ENCODE measurements at places on chromosomes 5 and 9. TPM values are rescaled to one million over a fixed set of nuclear protein-coding genes. Genes with fewer than 3 reads are reported as not detected.

- H3K4me3 ChIP-seq: no peak overlapping the region
- no peak overlapping the region for H3K27ac ChIP-seq
- H3K4me1 ChIP-seq: peaks cover 2% of the 10 kb centered on the region
- no peaks in the 10 kb centered on the region for H3K27me3 ChIP-seq
- no peaks in the 10 kb centered on the region for H3K36me3 ChIP-seq
- DNase-seq: no peak
Measured at GRCh38 chr9:108845947-108846346, 9.8 kb downstream of the ACTL7B start.

DNA sequence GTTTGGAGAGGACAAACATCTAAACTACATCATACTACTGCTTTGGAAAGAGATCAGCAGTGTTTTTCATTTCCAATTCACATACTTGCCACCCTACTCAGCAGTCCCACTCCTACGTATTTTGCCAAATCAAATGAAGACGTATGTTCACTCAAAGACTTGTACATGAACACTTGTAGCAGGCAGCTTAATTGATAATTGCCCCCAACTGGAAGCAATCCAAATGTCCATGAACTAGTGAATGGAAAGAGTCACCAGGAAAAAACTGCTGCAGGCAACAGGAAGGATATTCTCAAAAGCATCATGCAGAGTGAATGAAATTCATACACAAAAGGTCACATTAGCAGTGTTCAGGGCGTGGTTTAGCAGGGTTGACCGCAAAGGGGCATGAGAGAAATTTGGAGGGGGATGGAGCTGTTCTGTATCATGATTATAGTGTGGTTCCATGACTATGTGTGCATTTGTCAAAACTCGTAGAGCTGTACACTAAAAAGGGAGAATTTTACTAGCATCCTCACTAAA, 38.8 kb downstream of the PAEP start:
- no peaks in the 10 kb centered on the region for H3K36me3 ChIP-seq
- H3K27ac ChIP-seq: no peak overlapping the region
- no peak for DNase-seq
- H3K4me1 ChIP-seq: peaks cover 17% of the 10 kb centered on the region

DNA sequence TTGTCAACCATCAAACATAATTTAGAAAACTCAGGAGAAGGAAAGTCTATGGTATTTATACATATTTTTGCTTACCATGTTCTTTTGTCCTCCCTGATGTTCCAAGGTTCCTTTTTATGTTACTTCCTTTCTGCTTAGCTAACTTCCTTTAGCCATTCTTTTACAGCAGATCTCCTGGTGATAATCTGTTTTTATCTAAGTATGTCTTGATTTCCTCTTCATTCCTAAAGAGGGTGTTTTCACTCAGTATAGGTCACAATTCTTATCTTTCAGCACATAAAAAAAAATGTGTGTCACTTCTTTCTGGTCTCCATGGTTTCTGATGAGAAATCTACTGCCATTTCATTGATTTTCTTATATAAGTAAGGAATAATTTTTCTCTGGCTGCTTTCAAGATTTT, 384.4 kb upstream of the PDE4D start:
- no peaks in the 10 kb centered on the region for H3K27me3 ChIP-seq
- no peak for DNase-seq
- no peaks in the 10 kb centered on the region for H3K36me3 ChIP-seq
- no peaks in the 10 kb centered on the region for H3K4me1 ChIP-seq
- no peak overlapping the region for H3K27ac ChIP-seq
- no peak overlapping the region for H3K4me3 ChIP-seq

- no peaks in the 10 kb centered on the region for H3K27me3 ChIP-seq
- H3K27ac ChIP-seq: no peak overlapping the region
- peaks cover 8% of the 10 kb centered on the region for H3K4me1 ChIP-seq
- DNase-seq: no peak
- H3K4me3 ChIP-seq: no peak overlapping the region
Measured at GRCh38 chr5:154278908-154279307, 88.4 kb downstream of the GALNT10 start.

DNA sequence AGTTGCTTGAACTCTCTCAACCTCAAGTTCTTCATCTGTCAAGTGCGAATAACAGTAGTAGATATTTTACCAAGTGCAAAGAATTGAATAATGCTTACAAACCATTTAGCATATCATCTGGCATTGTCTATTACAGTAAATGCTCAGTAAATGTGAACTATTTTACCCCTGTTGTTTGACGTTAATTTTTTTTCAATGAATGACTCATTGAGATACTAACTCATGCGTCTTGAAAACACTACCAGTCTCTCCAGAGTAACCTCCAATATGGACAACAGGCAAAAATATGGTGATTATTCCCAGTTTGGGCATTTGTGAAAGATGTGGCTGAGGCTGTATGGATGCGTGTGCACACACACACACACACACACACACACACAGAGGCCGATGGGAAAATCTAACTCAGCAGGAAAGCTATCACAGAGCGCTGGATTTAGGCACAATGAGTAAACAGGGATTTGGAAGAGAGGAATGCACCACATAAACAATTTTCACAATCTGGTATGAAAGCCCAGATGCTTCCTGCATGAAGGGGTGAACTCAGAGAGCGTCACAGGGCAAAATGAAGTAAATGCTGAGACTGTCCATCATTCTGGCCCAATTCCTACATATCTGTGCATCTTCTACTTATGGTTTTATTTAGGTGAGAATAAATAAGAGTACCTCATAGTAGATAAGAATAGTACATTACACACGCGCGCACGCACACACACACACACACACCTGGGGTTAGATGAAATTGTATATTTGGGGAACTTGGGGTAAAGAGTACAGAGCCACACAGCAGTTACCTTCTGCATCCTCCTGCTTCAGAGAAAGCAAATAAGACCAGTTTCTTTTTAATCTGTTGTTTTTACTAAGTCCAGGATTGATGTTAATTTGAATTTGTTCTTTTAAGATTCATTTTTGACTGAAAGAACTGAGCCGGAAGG, 128.7 kb downstream of the PALM2AKAP2 start:
- no peak for DNase-seq
- H3K27ac ChIP-seq: peak overlapping the region; percentile 76
- H3K36me3 ChIP-seq: no peaks in the 10 kb centered on the region
- no peaks in the 10 kb centered on the region for H3K27me3 ChIP-seq

GRCh38 chr5:127192836-127193338, 97.7 kb upstream of the MEGF10 start:
- H3K4me3 ChIP-seq: no peak overlapping the region
- H3K27me3 ChIP-seq: no peaks in the 10 kb centered on the region
- DNase-seq: no peak
- H3K4me1 ChIP-seq: no peaks in the 10 kb centered on the region

GRCh38 chr5:103031607-103032006, 88.3 kb downstream of the GIN1 start:
- no peak overlapping the region for H3K27ac ChIP-seq
- no peaks in the 10 kb centered on the region for H3K4me1 ChIP-seq
- no peak for DNase-seq
- no peaks in the 10 kb centered on the region for H3K27me3 ChIP-seq

GRCh38 chr5:94440015-94440414, 178.4 kb downstream of the KIAA0825 start:
- no peaks in the 10 kb centered on the region for H3K4me1 ChIP-seq
- no peak for DNase-seq
- no peak overlapping the region for H3K27ac ChIP-seq
- no peak overlapping the region for H3K4me3 ChIP-seq
- H3K36me3 ChIP-seq: no peaks in the 10 kb centered on the region

DNA sequence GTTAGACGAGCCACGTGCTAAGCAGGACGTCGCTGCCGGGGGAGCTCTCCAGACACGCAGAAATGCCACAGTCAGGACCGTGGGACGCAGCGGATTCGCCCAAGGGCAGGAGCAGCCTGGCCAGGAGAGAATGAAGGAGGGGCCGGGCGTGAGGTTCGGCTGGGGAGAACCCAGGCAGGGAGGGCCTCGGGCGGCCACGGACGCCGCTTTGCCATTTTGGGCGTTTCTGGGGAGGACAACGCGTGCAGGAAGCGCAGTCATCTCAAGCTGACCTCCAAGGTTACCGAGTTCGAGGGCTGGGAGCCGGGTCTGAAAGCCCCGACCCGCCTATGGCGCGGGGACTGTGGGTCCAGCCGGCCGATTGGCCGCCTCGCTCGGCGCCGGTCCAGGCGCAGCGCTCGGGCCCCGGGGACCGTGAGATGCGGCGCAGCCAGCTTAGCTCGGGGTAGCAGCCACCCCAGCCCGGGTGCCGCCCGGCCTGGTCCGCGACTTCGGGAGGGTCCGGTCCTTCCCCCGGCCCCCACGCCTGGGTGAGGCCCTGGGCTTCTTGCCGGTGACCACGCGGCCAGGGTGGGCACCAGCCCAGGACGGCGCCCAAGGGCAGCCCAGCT, 760 bp upstream of the MAN1B1 start:
- peak; percentile 69 for DNase-seq
- H3K4me1 ChIP-seq: peaks cover 23% of the 10 kb centered on the region
- peaks cover 5% of the 10 kb centered on the region for H3K36me3 ChIP-seq
- no peaks in the 10 kb centered on the region for H3K27me3 ChIP-seq

- no peaks in the 10 kb centered on the region for H3K27me3 ChIP-seq
- no peak overlapping the region for H3K4me3 ChIP-seq
- DNase-seq: no peak
- H3K36me3 ChIP-seq: no peaks in the 10 kb centered on the region
- H3K27ac ChIP-seq: no peak overlapping the region
Measured at GRCh38 chr9:124493794-124494479, 13.3 kb downstream of the NR5A1 start.

DNA sequence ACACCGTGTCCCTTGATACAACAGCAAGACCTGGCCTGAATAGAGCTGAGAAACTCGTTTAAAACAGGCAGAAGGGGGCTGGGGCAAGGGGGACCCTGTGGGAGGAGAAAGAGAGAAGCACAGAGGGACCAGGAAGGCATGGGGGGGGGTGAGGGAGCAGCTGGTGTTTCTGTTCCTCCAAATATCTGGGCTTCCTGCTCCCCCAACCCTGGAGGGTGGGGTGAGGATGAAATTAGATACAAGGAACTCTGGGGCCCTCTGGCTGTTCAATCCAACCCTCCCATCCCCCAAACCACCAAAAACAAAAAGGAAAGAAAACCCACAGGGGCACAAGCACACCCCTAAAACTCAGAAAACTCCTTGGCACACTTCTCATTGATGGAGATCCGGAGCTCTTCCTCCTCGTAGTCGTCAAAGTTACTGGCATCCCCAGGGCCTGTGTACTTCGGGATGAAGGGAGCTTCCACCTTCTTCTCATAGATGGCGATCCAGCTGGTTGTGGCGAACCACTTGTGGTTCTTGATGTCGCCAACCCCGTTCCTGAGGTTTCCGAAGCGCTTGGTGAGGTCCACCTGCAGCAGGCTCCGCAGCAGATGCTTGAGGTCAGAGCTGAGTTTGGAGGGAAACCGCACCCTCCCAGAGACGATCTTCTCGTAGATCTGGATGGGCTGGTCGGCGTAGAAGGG, 1.1 kb downstream of the PRKACG start:
- no peaks in the 10 kb centered on the region for H3K4me1 ChIP-seq
- H3K27me3 ChIP-seq: no peaks in the 10 kb centered on the region

- no peaks in the 10 kb centered on the region for H3K36me3 ChIP-seq
- H3K4me3 ChIP-seq: no peak overlapping the region
- DNase-seq: no peak
- peak overlapping the region; percentile 5 for H3K27ac ChIP-seq
- peaks cover 13% of the 10 kb centered on the region for H3K4me1 ChIP-seq
- no peaks in the 10 kb centered on the region for H3K27me3 ChIP-seq
Measured at GRCh38 chr9:16553869-16554540, 316.5 kb downstream of the BNC2 start.

GRCh38 chr9:18543406-18544192, 69.6 kb downstream of the ADAMTSL1 start:
- no peak for DNase-seq
- H3K4me3 ChIP-seq: no peak overlapping the region
- H3K36me3 ChIP-seq: no peaks in the 10 kb centered on the region
- H3K27me3 ChIP-seq: no peaks in the 10 kb centered on the region
- H3K27ac ChIP-seq: no peak overlapping the region

- peaks cover 16% of the 10 kb centered on the region for H3K4me1 ChIP-seq
- DNase-seq: peak; percentile 54
- no peaks in the 10 kb centered on the region for H3K27me3 ChIP-seq
Measured at GRCh38 chr9:128724744-128725211, 851 bp upstream of the ZDHHC12 start.

DNA sequence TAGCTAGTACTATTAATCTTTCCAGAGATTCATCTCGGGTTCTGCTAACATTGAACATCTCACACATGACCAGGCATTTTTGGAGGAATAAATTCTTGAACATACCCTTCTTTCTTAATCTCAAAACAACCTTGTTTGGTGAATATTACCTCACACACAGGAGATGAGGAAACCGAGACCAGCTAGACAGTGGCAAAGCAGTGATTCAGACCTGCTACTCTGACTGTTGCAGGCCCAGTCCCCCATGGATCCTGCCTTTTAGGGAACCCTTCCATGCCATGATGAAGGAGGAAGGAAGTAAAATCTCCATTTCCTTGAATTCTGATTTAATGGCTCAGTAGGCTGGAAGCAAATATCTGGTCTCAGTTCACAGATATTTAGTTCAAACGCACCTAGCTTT, 2.6 kb downstream of the PCSK5 start:
- no peaks in the 10 kb centered on the region for H3K27me3 ChIP-seq
- no peak for DNase-seq
- H3K4me3 ChIP-seq: no peak overlapping the region
- peaks cover 4% of the 10 kb centered on the region for H3K4me1 ChIP-seq
- no peak overlapping the region for H3K27ac ChIP-seq

- peak overlapping the region; percentile 64 for H3K4me3 ChIP-seq
- DNase-seq: no peak
- no peaks in the 10 kb centered on the region for H3K36me3 ChIP-seq
- H3K4me1 ChIP-seq: peaks cover 14% of the 10 kb centered on the region
Measured at GRCh38 chr5:40682154-40683017, 2.7 kb downstream of the PTGER4 start.

- no peak for DNase-seq
- no peak overlapping the region for H3K4me3 ChIP-seq
- H3K27ac ChIP-seq: no peak overlapping the region
Measured at GRCh38 chr5:124252747-124253146, 493.7 kb downstream of the ZNF608 start.

- DNase-seq: peak; percentile 82
- no peaks in the 10 kb centered on the region for H3K27me3 ChIP-seq
- H3K27ac ChIP-seq: peak overlapping the region; percentile 96
- H3K36me3 ChIP-seq: peaks cover 32% of the 10 kb centered on the region
- H3K4me3 ChIP-seq: no peak overlapping the region
Measured at GRCh38 chr5:172772112-172772906, 1.3 kb upstream of the DUSP1 start.

DMRT3 gene
- total RNA-seq: 2.5 TPM

PITX1 gene
- 0.13 TPM for total RNA-seq

STXBP1 gene
- 139 TPM for total RNA-seq

GARNL3 gene
- 49.1 TPM for total RNA-seq

CCDC192 gene
- not detected for total RNA-seq

FAXDC2 gene
- total RNA-seq: 47.0 TPM

SPATA31D4 gene
- not detected for total RNA-seq

RXFP3 gene
- total RNA-seq: not detected

NMUR2 gene
- 0.42 TPM for total RNA-seq

ADRB2 gene
- total RNA-seq: 1.1 TPM

LRRC70 gene
- 11.0 TPM for total RNA-seq

RAB14 gene
- total RNA-seq: 55.8 TPM

IFNA2 gene
- not detected for total RNA-seq

ARHGEF39 gene
- total RNA-seq: 0.45 TPM
